SK-MEL-5 (cell line): ENCODE measurements at places on chromosomes 3 and 15.

GRCh38 chr15:60536314-60536713 is 57.4 kb upstream of the ICE2 start:
- no peak for DNase-seq

DNA sequence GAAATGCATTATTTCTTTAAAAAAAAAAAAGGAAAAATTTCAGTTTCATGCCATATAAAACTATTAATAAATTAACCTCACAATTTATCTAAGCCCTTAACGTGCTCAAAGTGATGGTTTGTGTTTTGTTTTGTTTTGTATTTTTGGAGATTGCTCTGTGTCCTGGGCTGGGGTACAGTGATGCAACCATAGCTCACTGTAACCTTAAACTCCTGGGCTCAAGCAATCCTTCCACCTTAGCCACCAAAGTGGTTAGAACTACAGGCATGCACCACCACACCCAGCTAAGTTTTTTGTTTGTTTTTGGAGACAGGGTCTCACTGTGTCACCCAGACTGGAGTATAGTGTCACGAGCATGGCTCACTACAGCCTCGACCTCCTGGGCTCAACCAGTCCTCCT is 180.7 kb downstream of the UBE2E2 start:
- DNase-seq: no peak

DNA sequence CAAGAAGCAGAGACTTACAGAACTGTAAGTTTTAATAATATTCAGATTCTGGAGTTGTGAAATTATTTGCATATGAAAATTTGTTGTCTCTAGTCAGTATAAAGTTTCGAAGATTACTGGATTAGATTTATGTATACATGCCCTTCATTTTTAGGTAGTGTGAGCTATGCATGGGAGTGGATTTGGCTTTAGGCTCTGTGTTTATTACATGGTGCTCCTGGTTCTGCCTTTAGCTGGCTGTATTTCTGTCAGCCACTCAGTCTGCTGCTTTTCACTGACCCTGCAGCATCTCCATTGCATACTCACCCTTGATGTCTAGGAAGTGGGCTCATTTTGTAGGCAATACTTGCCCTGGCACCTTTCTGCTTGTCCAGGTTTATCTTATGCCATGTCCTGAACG is 147.5 kb upstream of the LRRFIP2 start:
- DNase-seq: no peak

- peak; percentile 69 for DNase-seq
Observed at GRCh38 chr3:128011140-128011539, 41.1 kb upstream of the SEC61A1 start.

- no peak for DNase-seq
Observed at GRCh38 chr15:28962851-28963710, 77.3 kb downstream of the APBA2 start.

DNA sequence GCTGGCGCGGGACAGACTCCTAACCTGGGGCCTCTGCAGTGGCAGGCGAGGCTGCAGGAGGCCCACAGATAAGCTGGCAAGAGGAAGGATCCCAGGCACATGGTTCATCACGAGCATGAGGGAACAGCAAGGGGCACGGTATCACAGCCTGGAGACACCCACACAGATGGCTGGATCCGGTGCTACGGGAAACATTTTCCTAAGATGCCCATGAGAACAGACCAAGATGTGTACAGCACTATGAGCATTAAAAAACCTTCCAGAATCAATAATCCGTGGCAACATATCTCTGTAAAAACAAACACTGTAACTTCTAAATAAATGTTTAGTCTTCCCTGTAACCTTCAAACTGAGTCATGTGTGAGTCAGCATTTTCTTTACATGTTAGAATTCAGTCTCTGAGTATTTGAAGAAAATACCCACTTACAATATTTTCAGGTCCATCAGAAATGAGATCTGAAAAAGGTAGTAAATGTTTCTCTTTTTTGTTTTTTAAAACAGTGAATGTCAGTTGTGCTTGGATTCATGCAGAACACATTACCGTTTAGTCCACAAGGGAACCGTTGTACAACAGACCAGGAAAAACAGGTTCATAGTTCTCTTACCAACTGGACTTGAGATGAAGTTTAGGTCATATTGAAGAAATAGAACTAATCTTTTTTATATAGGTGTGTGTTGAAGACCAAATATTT is 75.9 kb downstream of the BOC start:
- no peak for DNase-seq

- no peak for DNase-seq
Observed at GRCh38 chr3:9508781-9509180, 44.8 kb downstream of the LHFPL4 start.

DNA sequence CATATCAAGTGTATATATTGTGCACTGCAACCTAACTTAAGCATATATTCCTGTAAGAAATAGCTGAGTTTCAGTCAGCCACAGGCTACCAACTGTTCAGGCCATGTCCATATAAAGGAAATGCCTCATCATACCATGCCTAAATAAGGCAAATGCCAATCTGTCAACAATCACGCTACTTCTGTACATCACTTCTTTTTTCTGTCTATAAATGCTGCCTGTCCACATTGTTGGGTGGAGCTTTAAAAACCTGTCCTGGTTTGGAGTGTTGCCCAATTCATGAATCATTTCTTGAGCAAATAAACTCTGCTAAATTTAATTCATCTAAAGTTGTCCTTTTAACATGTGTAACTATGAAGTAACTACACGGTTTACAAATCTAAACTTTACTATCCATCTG is 1091.9 kb downstream of the NSUN3 start:
- no peak for DNase-seq

DNA sequence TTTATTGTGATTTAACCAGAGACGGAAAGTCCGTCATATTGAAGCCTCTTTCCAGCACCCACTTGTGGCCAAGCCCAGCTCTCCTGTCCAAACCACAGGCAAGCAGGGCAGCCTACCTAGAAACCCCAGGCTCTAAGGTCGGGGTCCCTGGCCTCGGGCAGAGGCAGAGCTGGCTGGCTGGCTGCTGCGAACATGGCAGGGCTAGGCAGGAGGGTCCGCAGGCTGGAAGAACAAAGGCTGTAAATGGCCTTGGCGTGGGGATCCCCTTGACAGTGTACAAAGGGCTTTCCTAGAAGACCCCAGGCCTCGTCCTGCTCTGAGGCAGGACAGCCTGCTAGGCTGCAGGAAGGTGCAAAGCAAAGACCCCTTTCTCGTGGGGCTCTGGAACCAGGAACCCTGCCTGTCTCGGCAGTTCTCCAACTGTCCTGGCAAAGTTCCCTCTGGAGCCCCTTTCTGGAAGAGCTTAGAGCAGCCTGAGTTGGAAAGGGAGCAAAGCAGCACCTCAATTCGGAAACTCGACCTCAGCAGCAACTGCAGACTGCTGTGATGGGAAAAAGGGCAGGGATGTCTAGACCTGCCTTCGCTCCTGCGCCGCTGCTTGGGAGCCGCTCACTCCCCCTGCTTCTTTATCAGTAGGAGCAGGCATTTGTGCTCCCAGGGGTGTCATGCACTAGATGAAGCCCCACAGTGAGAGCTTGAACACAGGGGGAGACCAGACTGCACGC is 8.5 kb downstream of the CALML4 start:
- no peak for DNase-seq

GRCh38 chr15:90807786-90808086 is 60.7 kb upstream of the FURIN start:
- no peak for DNase-seq

- DNase-seq: no peak
Observed at GRCh38 chr3:46282696-46283095, 40.4 kb downstream of the CCR3 start.

GRCh38 chr3:145898487-145898886 is 262.5 kb downstream of the PLOD2 start:
- peak; percentile 22 for DNase-seq

DNA sequence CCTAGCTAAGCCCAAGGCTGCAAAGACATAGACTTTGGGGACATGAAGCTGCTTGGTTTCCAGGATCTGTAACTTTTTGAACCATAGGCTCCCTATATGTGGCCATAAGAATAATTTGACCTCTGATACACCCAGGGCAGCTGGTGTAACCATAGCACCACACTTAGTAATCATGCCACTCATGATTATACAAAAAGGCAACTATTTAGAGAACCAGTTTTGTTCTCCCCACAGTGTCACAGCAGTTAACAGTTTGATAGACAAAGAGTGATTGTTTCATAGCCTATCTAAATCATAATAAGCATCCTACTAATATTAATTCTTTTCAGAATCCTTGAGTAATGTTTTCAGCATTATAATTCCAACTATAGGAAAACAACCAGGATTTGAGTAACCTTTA is 334.9 kb downstream of the NEK10 start:
- DNase-seq: peak; percentile 33

GRCh38 chr15:22989576-22990477 is 9.7 kb upstream of the CYFIP1 start:
- no peak for DNase-seq

DNA sequence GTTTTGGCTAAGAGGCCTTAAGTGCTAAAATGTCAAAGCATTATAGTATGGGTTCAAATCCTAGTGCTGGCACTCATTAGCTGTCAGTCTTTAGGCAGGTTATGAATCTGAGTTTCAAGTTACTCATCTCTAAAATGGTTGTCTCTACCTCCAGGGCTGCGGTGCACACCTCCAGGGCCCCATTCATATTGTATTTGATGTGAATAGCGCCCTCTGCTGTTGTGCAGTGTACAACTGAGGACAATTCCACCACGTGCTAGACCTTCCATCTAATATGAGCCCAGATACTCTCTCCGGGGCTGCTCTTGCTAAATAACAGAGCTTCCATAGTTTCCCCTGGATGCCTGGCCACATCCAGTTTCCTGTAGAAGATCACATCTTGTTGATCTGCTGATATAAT is 54.3 kb downstream of the OXNAD1 start:
- peak; percentile 73 for DNase-seq

GRCh38 chr3:113227146-113227545 is 15.8 kb downstream of the BOC start:
- no peak for DNase-seq

GRCh38 chr3:23709987-23710386 is 95.8 kb upstream of the UBE2E1 start:
- no peak for DNase-seq

- no peak for DNase-seq
Observed at GRCh38 chr15:56371495-56372147, 6.4 kb downstream of the TEX9 start.

DNA sequence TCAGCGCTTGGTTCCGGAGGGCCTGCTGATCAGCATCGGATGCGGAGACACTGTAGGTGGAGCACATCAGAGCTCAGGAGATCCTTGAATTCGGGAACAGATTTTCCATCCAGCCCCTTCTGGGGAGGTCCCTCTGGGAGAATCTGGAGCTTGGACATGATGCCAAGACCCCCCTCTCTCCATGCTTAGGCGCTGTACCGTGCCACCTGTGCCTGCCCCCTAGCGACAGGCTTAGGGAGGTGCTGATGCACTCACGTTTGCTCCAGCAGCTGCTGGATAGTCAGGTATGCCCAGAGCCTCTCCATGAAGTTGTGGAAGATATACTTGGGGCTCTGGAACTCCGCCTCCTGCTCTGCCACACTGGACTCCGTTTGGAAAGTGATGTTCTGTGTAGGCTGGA is 9.7 kb downstream of the ITIH4 start:
- peak; percentile 63 for DNase-seq

DNA sequence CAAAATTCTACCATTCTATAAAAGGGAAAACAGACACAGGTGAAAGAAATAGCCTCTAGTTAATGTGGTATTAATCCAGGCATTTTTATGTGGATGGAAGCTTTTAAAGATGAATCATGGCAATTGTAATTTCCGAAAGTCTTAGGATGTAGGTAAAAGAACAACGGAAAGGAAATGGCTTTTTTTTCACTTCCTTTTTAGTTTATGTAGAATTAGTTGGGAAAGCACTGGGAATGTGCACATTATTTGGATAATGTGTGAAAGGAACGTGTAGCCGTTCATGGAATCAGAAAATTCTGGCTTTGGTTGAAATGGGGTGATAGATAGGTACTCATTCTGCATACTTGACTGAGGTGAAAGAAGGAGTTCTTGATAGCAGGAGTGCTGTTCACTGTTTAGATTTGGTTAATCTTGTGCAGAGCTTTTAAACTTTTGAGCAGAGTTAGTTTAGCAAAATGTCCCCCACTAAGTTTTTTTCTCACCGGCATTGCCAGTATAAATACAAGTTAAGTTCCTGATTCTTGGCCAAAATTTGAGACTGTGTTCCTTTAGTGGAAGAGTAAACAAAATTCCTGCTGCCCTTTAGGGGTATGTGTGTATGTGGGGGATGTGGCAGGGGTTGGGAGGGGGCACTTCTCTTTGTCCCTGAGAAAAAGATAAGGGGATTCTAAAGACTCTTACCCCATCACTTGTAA is 20.2 kb upstream of the UTS2B start:
- DNase-seq: no peak

DNA sequence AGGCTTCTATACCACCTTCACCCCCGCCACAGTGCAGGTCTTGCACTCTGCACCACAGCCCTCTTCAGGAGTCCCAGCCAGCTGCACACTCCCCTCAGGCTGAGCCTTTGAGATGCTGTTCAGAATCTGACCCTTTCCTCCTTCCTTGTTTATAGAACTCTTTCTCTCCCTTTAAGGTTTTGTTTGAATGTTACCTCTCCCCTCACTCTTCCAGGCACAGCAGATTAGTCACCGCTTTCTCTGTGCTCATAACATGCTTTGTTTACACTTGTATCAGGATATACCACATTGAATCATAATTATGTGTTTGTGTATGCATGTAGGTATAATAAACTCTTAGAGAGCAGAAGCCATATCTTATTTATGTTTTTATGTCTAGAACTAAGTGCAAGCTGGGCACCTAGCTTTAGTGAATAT is 168.4 kb upstream of the BCL6 start:
- no peak for DNase-seq

GRCh38 chr15:94443186-94443585 is 211.8 kb downstream of the MCTP2 start:
- no peak for DNase-seq

- DNase-seq: no peak
Observed at GRCh38 chr15:74172701-74173379, 670 bp upstream of the ISLR start.

DNA sequence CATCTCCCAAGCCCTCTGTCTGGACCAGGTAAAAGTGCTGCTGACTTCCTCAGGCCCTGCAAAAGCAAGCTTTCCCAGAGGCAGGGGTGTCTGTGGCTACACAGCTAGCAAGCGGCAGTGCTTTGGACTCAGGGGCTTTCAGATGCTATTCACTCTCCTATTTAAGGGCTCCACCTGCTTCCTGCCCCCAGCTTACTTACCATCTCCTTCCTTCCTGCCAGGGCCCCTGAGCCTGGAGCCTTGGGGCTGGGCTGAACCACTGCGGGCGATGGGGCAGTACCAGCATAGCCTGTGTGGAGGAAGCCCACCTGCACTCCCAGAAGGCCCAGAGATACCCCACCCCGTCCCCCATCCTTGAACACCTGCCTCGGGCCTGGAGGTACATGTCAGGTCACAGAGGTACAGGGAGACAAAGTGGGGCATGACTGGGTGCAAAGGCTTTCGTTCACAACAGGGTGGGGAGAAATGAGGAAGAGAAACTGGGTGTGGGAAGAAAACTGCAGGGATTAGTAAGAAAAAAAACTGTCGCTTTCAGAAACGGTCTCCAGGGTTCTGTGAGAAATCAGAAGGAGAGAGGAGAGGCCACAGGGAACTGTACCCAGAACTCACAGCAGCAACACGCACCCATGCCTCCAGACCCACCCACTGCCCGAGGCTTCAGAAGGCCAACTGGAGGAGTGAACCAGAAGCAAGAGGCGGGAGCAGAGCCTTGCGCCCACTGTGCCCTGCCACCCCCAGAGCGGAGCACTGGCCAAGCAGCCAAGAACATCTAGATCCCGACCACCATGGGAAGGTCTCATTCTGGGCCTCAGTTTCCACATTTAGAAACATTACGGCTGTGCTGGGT is 49.5 kb downstream of the CCDC12 start:
- DNase-seq: no peak

GRCh38 chr15:90062023-90062442 is 40.2 kb downstream of the IDH2 start:
- no peak for DNase-seq
